G401 (cell line): ENCODE measurements at places on chromosomes 4 and X.
A peak's percentile ranks its signal among the peaks of the same experiment; 100 is the strongest.

DNA sequence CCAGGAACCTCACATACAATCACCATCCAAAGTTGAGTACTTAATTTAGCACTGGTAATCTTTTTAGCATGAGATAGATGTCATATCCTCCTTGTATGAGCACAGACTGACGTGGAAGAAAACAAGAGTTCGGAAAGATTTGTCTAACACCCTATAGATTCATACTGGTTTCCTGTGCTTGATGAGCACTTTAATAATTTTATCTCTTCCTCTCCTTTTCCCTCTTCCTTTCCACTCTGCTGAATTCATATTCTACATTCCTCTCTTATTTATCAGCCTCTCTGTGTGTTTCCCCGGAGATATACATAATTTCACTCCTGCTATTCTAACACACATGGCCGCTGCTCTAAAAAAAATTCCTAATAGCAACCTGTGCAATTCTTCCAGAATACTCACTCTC, 273.9 kb downstream of the AFF2 start:
- DNase-seq = no peak

- DNase-seq = no peak
These were observed 69.4 kb upstream of the SORBS2 start for GRCh38 chr4:185881430-185881829.

GRCh38 chr4:52172166-52172565, 121.1 kb downstream of the SPATA18 start:
- DNase-seq = no peak

GRCh38 chr4:86326400-86326799, 33.5 kb downstream of the MAPK10 start:
- DNase-seq = no peak

GRCh38 chr4:25504932-25505636, 128.0 kb downstream of the ANAPC4 start:
- no peak for DNase-seq

DNA sequence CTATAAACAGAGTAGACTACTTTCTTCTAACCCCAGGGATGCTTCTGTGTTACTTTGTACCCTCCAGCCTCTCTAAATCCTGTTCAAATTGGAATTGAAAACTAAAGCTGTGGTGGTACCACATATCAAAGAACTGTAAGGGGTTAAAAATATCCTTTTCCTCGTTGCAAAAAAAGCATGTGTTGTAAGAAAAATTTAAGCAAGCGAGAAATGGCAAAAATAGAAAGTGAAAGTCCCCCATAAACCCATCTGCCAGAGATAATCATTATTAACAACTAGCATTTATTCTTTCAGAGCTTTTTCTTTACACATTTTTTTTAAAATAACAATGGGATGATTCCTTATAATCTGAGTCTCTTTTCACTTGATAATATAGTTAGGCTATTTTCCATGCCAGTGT, 40.6 kb downstream of the TMEM164 start:
- no peak for DNase-seq

- DNase-seq = no peak
These were observed 2005.1 kb upstream of the AGA start for GRCh38 chr4:179447308-179447707.

DNA sequence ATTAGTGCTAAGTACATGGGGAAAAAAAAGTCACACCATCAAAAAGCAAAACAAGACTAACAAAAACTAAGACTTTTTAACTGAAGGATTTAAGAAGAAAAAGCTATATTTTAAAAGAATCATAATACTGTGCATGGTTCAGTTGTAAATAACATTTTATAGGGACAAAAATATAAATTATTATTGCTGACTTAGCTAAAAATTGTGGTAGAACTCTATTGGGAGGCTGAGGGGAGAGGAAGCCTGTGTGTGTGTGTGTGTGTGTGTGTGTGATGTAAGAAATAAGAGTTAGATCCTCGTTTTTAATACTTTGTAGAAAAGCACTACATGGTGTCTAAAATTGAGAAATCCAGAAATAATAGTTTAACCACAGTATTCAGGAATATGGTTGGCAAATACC, 1950.9 kb upstream of the TENM3 start:
- no peak for DNase-seq

- peak; percentile 58 for DNase-seq
These were observed 2.7 kb downstream of the ABCD1 start for GRCh38 chrX:153727123-153727931.

GRCh38 chrX:24002167-24002566, 24.8 kb downstream of the KLHL15 start:
- no peak for DNase-seq

DNA sequence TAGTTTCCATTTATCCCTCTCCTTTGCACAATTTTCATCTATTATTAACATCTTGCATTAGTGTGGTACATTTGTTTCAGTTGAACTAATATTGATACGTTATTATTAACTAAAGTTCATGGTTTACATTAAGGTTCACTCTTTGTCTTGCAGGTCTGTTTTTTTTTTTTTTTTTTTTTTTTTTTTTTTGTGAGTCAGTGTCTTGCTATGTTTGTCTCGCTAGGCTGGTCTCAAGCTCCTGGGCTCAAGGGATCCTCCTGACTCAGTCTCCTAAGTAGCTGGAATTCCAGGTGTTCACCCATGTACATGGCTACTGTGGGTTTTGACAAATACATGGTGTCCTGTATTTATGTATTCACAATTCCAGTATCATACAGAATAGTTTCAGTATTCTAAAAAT, 6.8 kb downstream of the TBC1D19 start:
- no peak for DNase-seq

GRCh38 chr4:69829678-69830077, 30.3 kb downstream of the SULT1E1 start:
- DNase-seq = no peak

GRCh38 chrX:131262200-131262599, 26.9 kb downstream of the IGSF1 start:
- no peak for DNase-seq

- DNase-seq = no peak
These were observed 478.4 kb downstream of the BCOR start for GRCh38 chrX:39619182-39620009.

- no peak for DNase-seq
These were observed 8.9 kb upstream of the SMIM43 start for GRCh38 chr4:121773883-121774282.

GRCh38 chr4:164441109-164441508, 312.8 kb upstream of the SMIM31 start:
- DNase-seq = no peak

DNA sequence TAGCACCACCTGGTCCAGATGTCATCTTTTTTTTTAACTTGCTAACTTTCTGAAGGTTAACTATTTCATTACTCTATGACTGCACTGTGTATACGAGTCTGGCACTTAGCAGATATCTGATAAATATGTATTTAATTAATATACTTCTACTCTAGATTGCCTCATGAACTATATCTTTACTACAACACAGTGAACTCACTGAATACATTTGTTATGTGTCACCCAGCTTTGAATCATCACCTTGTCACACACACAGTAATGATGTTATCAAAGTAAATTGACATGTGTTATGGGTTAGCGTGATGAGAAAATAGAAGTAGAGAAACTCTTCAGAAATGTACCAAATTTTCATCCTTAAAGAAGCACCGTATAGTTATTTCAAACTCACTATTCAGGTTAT, 419.3 kb upstream of the ADGRL3 start:
- no peak for DNase-seq

- no peak for DNase-seq
These were observed 46.2 kb downstream of the SMARCA5 start for GRCh38 chr4:143559757-143560147.

DNA sequence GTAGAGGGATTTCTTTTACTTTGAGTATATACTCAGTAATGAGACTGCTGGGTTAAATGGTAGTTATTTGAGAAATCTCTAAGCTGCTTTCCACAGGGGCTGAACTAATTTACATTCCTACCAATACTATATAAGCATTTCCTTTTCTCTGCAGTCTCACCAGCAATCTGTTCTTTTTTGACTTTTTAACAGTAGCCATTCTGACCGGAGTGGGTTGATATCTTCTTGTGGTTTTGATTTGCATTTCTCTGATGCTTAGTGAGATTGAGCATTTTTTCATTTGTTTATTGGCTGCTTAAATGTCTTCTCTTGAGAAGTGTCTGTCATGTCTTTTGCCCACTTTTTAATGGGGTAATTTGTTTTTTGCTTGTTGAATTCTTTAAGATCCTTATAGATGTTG, 43.3 kb downstream of the SPCS3 start:
- DNase-seq = no peak

DNA sequence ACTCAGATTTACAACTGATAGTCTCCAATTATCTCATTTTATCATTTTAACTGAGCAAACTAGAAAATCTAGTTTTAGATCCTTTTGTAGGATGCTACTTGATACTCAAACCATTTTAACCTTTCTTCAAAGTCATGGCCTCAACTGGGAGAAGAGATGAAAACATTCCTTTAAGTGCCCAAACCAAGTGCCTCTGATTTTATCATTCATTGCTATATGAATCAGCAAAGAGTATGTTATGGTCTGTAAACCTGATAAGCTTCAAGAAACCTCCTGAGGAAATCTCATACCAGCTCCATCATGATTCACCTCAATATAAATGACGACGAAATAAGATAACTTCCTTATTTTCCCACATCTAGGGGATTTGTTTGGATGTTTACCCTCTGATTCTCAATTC, 119.9 kb downstream of the FAM13A start:
- no peak for DNase-seq

GRCh38 chr4:1245481-1246051, 3.4 kb downstream of the CTBP1 start:
- DNase-seq = no peak

GRCh38 chrX:105101378-105101777, 119.1 kb downstream of the TEX13A start:
- no peak for DNase-seq

- DNase-seq = no peak
These were observed 6.5 kb downstream of the FUNDC1 start for GRCh38 chrX:44536198-44536597.

DNA sequence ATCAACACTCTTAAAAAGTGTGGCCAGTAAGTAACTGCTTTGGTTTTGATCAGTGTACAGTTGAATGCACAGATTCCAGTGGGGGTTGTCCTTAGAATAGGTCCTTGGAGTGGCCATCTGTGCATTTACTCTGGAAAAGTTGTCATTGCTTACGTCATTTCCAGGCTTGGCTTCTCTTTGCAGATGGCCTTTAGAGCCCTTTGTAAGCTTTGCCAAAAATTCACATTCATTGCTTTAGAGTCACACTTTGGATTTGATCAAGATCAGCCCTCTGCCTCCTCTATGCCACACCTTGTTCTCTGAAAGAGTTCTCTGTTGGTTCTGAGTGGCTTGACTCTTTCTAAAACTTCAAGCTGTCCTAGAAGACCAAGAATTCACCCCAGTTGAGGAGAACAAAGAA, 83.9 kb downstream of the MAMLD1 start:
- no peak for DNase-seq

DNA sequence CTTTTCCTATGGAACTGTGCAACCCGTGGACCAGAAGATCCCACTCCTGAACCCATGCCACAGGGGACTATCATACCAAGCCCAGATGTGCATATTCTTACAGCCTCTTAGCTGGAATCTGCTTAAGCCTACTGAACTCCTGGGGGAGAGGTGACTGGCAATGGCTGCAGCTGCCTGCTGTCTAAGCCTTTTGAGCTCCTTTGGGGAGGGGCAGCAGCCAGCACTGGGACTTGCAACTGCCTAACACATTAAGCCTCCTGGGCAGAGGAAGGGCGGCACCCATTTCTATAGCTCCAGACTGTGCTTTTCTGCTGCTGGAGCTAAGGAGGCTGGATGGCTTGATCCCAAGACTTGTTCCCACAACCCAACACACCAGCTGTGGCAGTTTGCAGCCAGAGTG, 117.9 kb upstream of the VEGFC start:
- DNase-seq = no peak

DNA sequence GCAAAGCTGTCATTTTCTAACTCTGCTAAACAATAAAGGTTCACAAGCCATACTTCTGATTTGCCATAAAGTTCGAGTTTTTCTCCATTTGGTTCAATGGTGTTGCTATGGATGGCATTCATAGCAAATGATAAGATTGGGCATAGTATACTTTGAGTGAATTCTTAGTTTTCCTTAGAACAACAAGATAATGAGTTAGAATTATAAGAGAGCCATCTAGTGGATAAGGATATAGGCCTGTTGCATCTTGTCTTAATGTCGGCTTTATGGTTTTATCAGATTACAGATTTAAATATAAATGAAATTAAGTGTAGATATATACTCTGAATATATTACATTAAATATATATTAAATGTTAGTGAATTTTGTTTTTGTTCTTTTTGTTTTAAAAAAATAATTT, 644.6 kb downstream of the IL1RAPL1 start:
- DNase-seq = peak; percentile 3

- DNase-seq = no peak
These were observed 15.6 kb upstream of the ADH4 start for GRCh38 chr4:99159699-99160098.

GRCh38 chr4:5206016-5206790, 154.9 kb downstream of the STK32B start:
- no peak for DNase-seq

GRCh38 chr4:148023512-148024181, 291.8 kb downstream of the ARHGAP10 start:
- DNase-seq = no peak

GRCh38 chr4:27308379-27308778, 447.7 kb downstream of the STIM2 start:
- no peak for DNase-seq

DNA sequence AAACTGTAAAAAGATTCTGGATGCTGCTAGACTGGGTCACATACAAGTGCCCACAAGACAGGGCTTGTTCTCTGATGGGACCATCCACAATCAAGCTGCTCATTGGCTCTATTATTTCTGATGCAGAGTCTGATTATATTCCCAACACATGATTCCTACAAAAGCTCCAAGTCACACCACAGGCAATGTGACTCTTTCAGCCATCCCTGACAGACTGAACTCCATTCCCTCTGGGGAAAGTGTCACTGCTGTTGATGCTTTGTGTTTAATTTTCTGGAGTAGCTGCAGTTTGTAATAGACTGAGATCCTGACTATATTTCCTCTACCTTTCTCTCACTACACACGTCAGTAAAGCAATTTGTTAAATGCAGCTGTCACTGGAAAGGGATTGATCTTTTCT, 55.4 kb upstream of the BCLAF3 start:
- no peak for DNase-seq
